Activated CD4-positive, alpha-beta T cell treated with anti-CD3 and anti-CD28 coated beads for 4 hours (primary cell): ENCODE measurements at places on chromosomes 11 and 22.

- no peak for DNase-seq
Measured at GRCh38 chr22:35804421-35804820, 86.7 kb downstream of the APOL5 start.

DNA sequence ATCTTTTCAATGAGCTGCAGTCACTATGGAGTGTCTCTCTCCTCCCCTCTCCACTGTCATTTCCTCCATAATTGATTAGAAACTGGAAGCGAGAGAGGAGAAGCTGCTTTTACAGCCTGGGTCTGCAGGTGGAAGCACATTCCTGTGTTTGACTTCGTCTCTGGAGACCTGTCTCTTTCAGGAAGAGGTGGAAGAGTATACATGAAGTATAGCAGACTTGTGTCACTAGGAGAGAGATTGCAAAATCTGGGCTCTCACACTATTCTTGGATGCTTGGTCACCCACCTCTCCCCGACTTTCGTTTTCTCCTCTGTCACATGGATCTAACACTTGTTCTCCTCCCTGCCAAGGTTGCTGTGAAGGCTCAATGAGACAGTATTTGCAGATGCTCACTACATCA, 323.3 kb downstream of the NTM start:
- DNase-seq = no peak

DNA sequence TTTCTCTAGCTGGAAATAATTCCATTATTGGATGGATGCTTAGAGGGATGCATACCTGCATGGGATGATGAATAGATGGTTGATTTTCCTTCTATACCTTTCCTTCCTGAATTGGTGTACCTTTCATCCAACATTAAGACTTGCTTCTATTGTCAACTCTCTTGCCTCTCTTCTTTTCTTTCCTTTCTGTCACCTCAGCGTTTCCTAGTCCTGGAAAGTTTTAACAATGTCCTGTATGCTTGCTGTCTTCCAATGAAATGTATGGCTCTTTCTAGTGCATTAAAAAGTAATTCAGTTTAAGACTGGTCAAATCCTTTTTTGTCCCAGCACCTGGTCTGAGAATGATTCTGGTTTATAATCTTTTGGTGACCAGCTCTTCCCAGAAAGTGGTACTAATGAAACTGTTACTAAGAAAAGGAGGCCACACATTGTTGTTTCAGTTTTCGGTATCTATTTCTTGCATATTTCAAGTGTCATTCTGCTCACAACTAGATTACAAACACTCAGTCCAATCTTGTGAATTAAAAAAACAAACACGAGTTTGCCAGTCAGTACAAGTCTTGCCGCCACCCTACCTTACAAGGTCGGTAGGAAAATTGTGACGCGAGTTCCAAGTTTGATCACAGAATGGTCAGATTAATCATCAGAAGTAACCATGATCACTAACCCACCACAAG, 8.0 kb downstream of the POU2AF1 start:
- no peak for DNase-seq

GRCh38 chr11:65593518-65594414, 1.8 kb downstream of the KCNK7 start:
- DNase-seq = no peak

GRCh38 chr11:119807841-119808240, 78.8 kb upstream of the NECTIN1 start:
- no peak for DNase-seq
